ENCODE measurements at places on chromosomes 16 and 17.

DNA sequence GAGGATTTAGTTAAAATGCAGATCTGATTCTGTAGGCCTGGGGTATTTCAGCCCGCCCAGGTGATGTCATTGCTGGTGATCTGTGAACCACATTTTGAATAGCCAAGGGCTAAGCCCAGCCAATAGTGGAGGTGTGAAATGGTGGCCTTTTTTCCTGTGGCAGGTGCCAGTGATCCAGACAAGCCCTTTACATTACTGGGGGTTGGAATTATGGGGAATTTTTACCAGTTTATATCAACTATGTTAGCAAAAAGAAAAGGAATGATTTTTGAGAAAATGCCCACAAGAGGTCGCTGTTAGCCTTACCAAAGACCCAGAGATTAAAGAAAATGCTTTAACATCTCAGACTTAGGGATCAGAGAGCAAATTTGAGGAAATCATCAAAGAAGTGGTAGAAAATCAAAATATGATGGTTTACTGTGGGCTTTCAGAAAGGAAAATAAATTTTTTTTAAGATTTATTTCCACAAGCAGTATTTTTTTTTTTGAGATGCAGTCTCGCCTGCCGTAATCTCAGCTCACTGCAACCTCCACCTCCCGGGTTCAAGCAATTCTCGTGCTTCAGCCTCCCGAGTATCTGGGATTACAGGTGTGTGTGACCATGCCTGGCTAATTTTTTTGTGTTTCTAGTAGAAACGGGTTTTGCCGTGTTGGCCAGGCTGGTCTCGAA lies 3.9 kb downstream of the VPS35L start:
- no peak for DNase-seq

DNA sequence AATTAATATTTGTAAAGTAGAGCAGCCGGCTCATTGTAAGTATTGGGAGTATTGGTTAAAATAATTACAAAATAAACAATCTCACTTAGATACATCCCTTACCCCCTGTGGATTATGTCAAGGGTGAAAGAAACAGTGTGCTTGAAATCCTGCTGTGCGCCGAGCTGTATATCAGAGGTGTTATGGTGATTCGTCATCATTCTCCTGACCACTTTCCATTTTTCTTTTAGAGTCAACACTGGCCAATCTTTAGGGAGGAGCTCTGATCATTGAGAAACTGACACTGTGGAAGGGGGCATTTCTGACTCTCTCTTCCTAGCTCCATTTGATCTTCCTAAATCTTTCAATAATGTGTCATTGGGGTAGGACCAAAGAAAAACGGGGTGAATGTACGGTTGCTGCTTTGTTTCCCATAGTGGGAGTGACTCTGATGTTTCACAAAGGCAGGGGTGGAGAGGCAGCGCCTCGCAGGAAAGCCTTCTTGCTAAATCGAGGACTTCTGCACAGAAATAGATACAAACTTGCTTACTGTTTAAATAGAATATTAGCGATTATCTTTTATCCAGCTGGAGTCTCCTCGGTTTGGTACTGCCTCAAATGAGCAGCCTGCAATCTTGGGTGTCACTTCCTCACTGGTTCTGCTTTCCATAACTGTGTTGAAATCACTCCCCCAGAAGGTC lies 123.4 kb downstream of the PRKCB start:
- no peak for DNase-seq

GRCh38 chr17:77894126-77894956 lies 64.2 kb upstream of the TNRC6C start:
- DNase-seq, result no peak

- no peak for DNase-seq
These were observed 361.8 kb upstream of the CDH5 start for GRCh38 chr16:66004699-66005098.

GRCh38 chr17:73342050-73342522 lies 30.3 kb upstream of the CDC42EP4 start:
- peak; percentile 92 for DNase-seq

- DNase-seq, result no peak
These were observed 81.5 kb downstream of the TUBD1 start for GRCh38 chr17:59811209-59811608.

DNA sequence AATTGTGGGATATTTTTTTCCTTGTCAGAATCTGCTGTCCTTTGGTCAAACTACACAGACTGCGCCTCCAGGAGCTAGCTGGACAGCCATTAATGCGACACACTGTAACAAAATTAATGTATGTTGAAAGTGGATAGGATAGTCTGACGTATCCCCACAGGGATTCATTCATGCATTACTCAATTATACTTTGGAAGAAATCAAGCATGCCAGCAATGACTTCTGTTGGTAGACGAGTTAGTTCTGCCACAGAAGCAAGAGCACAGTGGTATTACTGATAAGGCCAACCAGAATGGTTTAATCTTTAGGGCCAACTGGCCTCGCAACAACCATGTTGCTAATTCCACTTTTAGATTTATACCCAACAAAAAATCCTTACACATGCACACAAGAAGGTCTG lies 106.4 kb upstream of the TOB1 start:
- no peak for DNase-seq
